Stimulated activated naive CD8-positive, alpha-beta T cell treated with anti-CD3 and anti-CD28 coated beads, Interleukin-15, Interleukin-2, amounts not matched to agents 100 U/mL and 50 U/mL, for 24 hours (primary cell): ENCODE measurements at places on chromosomes 6 and 20.
A peak's percentile ranks its signal among the peaks of the same experiment; 100 is the strongest.

DNA sequence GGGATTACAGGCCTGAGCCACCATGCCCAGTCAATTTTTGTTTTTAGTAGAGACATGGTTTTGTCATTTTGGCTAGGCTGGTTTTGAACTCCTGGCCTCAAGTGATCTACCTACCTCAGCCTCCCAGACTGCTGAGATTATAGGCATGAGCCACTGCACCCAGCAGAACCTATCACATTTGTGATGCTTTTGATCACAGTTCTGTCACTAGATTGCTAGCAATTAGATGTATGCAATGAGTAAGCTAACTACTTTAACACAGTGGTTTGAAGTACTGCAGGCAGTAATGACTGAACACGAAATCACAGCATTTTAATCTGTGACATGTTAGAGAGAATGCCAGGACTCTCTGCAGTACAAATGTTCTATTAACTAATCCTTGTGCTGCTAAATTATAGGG is 19.6 kb upstream of the SAMHD1 start:
- no peak for DNase-seq

DNA sequence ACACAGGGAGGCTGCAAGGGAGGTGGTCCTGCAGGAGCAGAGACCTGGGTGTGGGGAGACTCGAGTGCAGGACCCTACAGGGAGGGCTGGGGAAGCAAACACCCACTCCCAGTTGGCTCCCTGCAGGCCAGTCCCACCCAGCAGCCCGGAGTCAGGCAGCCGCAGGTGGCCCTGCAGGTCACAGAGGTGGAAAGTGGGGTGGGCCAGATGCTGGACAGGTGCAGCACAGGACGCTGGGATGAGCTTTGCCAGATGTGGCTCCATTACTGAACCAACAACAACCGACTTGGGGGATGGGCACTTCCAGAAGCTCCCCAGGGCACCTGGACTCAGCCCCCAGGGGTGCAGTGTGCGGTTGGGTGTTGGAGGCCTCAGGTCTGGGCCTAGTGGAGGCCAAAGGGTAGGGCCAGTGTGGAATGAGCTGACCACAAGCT is 26.6 kb upstream of the MYT1 start:
- DNase-seq, result no peak

GRCh38 chr20:57600320-57601210 is 19.7 kb downstream of the ZBP1 start:
- no peak for DNase-seq

DNA sequence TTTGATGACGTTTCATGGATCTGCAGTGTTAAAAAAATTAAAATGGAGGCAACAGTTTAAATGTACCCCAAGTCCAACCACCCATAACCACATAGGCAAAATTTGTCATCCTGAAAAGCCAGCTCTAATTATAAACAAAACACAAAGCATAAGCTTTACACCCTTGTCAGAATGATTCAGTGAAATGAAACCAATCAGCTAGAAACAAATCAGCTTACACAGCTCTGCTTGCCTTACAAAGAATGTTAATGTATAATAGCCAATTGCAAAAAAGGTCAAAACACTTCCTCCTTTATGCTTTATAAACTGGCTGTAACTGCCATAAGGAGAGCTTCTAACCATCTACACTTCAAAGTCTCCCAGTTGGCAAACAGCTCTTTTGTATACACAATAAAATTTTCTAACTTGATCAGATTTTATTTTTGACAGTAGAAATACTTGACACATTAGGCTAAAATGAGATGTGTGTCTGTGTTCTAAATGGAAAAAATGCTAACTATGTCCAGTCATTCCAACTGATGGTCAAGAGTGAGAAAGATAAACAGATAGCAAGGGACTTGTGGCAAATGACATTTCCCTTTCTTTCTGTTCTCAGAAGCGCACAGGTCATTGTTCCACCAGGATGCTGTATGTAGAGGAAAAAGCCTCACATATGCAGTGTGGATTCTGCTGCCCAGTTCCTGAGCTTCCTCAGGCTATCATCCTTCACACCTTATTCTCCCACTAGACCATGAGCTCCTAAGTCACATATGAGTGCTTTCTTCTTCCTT is 344.3 kb upstream of the ID4 start:
- DNase-seq, result no peak

GRCh38 chr6:53230775-53231467 is 82.3 kb upstream of the GCM1 start:
- DNase-seq, result no peak

- DNase-seq, result no peak
Observed at GRCh38 chr20:5270603-5271002, 46.2 kb downstream of the PROKR2 start.

DNA sequence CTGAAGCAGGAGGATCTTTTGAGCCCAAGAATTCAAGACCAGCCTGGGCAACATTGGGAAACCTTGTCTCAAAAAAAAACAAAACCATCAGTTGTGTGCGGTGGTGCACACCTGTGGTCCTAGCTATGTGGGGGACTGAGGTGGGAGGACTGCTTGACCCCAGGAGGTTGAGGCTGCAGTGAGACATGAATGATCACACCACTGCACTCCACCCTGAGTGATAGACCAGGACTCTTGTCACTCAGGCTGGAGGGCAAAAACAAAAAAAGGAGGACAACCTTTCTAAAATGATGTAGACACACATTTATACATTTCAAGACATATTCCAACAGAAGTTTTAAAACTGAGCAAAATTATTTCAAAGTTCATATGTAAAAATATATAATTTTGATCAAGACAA is 45.1 kb downstream of the NOL7 start:
- DNase-seq, result no peak

DNA sequence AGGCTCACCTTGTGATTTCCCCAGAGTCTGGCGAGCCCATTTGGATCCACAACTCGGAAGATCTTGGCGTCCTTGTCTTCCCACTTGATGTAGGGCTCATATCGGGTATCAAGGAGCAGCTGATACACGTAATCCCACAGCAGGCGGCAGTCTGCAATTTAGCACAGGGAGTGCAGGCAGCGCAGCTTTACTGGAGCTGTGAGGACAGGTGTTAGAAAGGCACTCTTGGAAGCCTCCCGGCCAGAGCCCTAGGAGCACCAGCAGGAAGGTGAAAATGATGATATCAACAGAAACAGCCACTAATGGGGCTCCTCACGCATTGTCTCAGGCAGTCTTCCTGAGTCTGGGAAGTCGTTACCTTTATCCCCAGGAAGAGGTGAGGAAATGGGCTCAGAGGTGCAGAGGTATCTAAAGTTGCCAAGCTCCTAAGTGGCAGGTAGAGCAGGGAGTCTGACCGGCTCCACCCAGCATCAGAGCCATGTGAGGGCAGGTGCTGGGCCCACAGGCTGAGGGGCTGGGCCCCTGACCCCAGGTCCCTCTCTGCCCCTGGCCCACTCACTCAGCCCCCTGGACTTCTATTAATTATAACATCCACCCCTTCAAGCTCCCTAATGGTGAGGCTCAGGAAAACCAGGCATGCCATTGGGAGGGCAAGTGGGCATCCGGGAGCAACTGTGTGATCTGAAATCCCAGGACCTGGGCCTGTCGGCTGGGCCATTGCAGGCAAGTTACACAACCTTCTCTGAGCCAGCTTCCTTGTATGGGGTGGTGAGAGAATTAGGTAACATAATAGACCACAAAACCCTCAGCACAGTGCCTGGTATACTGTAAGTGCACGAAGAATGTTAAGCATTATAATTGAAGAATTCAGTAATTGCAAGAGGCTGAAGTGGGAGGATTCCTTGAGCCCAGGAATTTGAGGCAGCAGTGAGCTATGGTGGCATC is 18.3 kb downstream of the ETV7 start:
- DNase-seq, result no peak

- no peak for DNase-seq
Observed at GRCh38 chr6:34063651-34064050, 82.2 kb downstream of the GRM4 start.

DNA sequence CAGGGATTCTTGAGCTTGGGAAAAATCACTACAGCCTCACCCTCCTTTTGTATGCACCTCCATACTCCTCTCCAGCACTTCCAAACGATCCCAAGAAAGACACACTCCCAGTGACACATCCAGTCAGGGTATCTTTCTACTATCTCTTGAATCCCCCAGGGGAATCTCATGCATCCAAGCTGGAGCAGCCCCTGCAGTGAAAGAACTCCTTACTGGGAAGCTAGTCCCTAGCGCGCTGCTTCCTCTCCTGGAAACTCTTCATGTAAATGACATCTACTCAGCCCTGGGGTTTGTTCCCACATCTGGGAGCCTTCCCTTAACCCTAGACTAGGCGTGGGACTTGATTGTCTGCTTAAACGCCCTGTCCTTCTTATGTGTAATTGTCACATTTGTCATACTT is 329.1 kb upstream of the QKI start:
- DNase-seq, result no peak

- no peak for DNase-seq
Observed at GRCh38 chr6:55708711-55709110, 129.7 kb upstream of the HMGCLL1 start.

DNA sequence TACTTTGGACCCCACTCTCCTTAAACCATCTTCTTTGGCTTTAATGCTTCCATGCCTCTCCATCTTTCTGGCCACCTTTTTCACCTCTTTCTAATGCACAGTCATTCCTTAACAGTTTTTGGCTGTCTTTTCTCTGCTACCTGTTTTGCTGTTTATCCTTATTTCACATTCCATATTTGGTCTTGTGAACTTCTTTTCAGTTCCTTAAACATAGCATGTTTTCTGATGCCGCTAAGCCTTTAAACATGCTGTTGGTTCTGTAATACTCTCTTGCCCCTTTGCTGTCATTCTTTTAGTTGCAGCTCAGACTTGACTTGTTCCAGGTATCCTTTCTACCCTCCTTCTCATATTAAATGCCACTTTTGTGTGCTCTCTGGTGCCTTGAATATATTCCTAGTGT is 35.8 kb downstream of the TOP1 start:
- no peak for DNase-seq

DNA sequence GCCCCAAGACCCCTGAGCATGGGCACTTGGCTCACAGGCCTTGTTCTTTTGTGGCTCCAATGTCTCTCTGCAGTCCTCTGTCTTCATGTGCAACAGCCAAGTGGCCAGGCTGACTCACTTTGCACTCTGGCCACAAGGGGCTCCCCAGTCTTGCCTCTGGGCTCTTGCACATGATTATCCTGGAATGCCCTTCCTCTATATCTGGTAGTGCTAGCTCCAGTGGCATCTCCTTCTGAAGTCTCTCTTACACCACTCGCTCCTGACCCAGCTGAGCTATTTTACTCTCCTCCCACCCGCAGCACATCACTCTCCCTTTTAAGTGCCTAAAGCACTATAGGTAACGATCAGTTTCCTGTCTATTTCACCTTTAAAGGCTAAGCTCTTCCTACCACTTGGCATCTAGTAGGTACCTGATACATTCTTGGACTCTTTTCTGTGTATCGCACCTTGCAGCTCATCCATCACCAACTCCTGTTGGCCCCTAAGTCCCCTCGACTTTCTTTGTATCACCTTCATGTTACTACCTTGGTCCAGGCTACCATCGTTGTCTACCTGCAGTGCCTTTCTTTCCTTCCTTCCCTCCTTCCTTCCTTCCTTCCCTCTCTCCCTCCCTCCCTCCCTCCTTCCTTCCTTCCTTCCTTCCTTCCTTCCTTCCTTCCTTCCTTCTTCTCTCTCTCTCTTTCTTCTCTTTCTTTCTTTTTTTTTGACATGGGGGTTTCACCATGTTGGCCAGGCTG is 211.9 kb upstream of the RNF24 start:
- DNase-seq, result peak; percentile 8

DNA sequence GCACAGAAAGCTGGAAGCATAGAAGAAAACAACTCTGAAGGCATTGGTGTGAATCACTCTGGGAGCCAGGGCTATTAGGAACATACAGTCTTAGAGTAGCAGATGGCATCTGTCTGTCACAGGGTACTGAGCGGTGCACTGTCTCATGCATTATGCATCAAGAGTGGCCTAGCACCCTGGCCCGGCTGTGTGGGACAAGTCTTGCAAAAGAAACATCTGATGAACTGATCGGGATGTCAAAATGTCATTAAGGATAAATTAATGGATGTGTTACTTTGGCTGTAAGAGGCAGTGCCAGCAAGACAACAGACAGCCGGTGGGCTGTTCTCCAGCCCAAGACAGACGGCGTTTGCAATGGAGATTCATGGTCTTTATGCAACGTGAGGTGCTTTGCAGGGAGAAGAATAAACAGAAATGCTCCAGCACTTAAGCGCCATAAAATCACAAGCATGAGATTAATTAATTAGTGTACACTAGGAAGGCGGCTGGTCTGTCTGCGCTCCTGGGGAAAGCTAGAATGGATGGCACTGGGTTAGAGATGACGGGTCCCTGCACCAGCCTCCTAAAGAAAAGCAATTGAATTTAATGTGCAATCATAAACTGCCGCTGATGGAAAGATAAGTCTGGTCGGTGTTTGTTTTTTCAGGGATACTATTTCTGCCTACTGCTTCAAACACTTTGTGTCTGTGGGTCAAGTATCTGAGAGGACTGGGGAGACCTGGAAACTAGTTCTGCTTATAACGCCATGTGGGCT is 600.6 kb upstream of the CHD6 start:
- DNase-seq, result no peak
